ENCODE measurements at places on chromosomes 6 and 20.
A peak's percentile ranks its signal among the peaks of the same experiment; 100 is the strongest.

GRCh38 chr6:356828-357251 is 34.7 kb upstream of the IRF4 start:
- DNase-seq, result peak; percentile 77

DNA sequence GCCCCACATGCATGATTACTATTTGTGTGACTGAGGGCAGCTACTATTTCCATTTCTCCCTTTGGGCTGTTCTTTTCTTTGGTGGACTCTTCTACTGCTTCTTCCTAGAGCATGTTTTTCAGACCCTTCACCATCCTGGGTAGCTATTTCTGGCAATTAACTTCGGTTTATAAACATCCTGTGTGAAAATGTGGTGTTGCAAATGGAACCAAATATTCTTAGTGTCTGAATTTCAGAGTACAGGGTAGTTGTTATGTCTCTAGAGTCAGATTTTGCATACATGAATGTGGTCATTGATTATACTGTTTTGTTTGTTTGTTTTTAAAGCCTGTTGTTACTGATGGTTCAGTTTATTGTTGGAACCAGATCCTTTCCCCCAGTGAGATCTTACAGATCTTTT is 49.7 kb downstream of the PROKR2 start:
- DNase-seq, result no peak

DNA sequence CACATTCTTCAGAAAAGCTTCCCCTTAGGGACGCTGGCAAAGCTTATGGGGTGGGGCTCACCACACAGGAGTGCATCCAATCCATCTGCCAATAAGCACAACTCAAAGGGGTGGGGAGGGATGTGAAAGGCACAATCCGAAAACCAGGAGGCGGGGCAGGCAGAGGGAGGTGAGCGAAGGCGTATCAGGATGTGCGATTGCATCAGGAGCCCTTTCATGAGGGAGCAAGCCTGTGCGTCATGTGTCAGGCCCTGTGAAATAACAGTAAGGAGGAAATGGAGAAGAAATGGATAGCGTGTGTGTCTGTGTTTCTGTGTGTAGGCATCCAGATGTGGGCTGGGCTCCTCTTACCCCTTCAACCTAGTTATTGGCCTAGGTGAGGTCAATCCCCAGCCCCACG is 382.4 kb upstream of the CDH4 start:
- DNase-seq, result no peak

GRCh38 chr20:39282619-39283092 is 320.5 kb downstream of the DHX35 start:
- DNase-seq, result no peak

DNA sequence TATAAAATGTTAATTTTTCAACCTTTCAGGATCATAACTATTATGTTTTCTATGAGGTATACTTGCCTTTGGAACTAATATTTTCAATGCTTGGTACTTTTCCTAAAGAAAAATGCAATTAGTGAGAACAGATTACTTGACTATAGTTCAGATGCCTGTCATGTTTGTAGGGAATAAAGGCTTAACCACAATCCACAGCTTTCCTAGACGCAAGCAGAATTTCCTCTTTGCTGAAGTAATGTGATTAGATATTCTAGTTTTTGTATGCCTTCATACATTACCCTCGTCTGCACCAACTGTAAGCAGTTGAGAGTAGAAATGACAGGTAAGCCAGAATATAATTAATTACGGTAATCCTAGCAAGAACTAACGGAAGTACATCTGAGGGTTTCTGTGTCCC is 581.4 kb upstream of the MMS22L start:
- no peak for DNase-seq

- peak; percentile 69 for DNase-seq
Measured at GRCh38 chr6:166169549-166170421, 2.1 kb upstream of the TBXT start.

DNA sequence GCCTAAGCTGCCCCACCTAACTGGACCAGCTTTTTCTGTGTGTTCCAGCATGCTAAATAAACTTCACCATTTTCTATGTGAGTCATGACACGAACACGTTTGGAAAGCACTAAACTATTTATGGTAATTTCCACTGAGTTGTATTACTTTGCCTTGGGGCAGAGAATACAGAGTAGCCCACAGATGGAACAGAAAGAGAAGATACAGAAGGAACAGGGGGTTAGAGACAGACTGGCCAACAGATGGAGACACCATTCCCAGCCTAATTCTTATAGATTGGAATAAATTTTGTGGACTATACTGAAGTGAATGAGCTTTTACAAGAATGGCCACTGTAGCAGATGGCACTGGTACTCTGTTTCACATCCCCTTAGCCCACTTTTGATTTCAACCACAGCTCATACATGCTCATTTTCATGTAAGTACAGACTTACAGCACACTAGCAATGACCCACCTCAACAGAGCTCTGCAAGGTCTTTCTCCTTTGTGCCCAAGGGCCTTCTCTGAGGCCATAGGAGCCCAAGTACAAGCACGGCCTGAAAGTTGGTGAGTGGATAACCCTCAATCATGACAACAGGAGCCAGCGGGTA is 13.1 kb upstream of the NT5DC1 start:
- DNase-seq, result no peak

- DNase-seq, result no peak
Measured at GRCh38 chr20:36109251-36109947, 45.1 kb upstream of the EPB41L1 start.

DNA sequence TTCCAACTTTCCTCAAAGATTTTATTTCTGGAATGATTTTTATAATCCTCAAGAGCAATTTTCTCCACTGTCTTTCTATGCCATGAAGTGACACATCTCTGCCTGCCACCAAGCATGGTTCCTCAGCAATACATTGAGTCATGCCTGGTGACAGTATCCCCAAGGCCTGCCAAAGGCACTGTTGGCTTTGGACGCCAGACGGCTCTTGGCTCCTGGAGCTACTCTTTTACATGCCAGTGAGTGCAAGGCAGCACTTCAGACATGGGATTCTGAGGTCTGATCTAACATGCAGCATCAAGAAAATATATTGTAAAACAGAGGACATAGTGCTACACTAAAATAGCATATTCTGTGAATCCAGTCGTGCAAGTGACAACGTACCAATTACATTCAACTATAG is 20.1 kb upstream of the PLEKHG1 start:
- no peak for DNase-seq

GRCh38 chr6:21873562-21873961 is 280.0 kb downstream of the SOX4 start:
- DNase-seq, result no peak

DNA sequence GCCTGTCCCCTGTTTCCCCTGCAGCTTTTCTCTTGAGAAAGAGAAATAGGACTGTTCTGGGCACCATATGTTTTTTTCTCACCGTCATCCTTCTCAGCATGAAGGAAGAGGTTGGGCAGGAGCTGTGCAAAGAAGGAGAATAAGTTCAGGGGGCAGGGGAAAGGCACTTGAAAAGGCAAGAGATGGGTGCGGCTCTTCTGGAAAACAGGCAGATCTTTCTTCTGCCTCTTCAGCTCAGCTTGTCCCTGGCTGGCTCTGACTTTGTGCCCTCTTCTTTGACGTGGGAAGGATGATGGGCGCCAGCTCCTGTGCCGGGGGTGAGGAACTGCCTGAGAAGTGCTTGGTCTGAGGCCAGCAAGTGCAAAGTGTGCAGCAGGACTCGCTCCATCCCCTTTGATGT is 206.5 kb downstream of the DOK5 start:
- DNase-seq, result no peak

DNA sequence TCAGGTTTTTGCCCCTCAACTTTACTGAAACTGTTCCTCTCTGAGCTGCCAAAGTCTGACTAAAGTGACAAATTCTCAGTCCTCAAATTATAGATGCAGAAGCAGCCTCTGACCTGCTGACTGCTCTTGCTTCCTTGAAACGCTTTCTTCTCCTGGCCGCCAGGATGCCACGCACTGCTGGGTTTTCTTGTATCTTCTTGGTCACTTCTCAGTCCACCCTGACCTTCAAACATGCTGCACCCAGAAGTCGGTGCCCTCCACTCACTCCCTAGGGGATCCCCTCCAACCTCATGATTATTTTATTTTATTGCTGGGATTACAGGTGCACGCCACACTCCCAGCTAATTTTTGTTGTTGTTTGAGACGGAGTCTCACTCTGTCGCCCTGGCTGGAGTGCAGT is 24.7 kb downstream of the SYNJ2 start:
- DNase-seq, result no peak

- no peak for DNase-seq
Measured at GRCh38 chr20:9021216-9021615, 47.7 kb upstream of the PLCB4 start.

DNA sequence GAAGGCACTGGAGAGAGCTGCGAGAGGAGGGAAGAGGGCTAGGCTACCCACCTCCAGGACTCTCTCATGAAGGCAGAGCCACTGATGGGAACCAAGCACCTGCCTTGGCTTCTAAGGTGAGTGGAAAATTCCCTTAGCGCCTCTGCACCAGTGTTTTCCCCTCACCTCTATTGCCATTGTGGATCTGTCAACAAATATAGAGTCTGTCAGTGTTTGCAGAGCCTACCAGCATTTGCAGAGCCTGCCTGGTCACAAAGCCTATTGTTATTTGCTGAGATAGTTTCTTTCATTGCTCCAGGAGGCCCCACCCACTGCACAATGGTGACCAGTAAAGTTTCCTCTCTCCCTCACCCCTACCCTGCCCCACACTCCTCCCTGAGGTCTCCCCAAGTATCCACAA is 141.9 kb downstream of the MRPL14 start:
- DNase-seq, result no peak

GRCh38 chr6:99609905-99610489 is 3.4 kb downstream of the PRDM13 start:
- no peak for DNase-seq

- DNase-seq, result no peak
Measured at GRCh38 chr6:143549221-143549948, 37.9 kb upstream of the FUCA2 start.

DNA sequence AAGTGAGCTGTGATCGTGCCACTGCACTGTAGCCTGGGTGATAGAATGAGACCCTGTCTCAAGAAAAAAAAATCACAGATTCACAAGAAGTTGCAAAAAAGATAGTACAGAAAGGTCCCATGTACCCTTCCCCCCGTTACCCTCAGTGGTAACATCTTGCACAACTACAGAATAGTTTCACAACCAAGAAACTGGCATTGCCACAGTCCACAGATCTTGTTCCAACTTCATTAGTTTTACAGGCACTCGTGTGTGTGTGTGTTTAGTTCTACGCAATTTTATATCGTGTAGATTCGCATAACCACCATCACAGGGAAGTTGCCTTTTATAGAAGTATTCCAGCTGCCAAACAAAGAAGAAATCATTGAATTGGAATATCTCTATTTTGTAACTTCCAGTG is 19.1 kb downstream of the SPATA2 start:
- no peak for DNase-seq

DNA sequence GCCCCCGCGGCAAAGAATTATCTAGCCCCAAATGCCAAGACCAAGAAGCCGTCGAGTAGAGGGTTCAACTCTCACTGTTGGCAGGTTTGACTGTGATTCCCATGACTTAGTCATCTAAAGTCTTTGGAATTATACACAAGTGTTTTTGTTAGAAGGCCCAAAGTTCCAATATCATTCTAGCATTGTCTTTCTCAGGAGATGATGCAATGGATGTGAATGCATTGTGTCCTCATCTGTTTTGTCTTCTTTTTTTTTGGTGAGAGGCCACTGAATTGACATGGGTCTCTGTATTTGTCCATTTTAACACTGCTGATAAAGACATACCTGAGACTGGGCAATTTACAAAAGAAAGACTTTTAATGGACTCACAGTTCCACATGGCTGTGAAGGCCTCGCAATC is 290.5 kb upstream of the ZFP64 start:
- no peak for DNase-seq

DNA sequence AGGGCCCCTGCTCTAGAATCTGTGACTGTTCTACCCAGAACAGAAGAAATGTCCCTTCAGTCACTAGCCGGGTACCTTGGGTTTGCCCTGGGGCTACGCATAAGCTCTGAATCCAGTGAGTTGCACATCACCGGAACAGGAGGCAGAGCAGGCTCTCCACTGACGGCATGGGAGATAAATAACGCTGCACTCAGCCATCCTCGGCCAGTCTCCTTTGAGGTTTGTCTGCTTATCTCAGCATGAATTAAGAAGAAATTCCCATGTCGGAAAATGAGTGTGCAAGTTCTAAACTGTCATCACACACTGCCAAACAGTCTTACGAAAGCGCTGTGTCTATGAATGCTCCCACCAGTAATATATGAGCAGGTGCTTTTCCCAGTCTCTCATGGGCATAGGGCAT is 90.8 kb downstream of the FAM50B start:
- DNase-seq, result no peak

DNA sequence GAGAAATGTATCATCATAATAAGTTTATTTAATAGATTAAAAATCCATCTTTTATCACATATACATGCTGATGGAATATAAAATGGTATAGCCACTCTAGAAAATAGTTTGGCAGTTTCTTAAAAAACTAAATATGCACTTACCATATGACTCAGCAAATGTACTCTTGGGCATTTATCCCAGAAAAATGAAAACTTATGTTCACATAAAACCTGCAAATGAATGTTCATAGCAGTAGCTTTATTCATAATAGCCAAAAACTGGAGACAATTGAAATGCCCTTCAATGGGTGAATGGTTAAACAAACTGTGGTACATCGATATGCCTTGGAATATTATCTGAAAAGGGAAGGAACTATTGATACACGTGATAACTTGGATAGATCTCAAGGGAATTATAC is 6.4 kb upstream of the NCOA7 start:
- no peak for DNase-seq

DNA sequence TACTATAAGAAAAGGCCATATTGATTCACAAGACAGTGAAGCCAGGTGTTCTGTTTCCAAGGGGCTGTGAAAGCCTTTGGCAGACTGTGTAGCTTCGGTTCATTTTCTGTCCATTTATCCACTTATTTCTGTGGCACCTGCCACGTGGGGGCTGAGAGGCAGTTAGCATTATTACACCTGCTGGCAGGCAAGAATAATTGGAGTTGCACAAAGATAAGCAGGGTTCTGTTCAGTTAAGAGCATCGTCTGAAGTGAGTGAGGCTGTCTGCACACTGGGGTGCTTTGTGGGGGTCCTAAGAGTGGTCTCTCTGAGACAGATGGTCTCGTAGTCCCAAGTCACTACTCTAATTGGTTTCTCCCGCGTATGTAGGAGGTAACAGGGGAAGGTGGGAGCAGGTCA is 60.6 kb upstream of the CCN6 start:
- no peak for DNase-seq

DNA sequence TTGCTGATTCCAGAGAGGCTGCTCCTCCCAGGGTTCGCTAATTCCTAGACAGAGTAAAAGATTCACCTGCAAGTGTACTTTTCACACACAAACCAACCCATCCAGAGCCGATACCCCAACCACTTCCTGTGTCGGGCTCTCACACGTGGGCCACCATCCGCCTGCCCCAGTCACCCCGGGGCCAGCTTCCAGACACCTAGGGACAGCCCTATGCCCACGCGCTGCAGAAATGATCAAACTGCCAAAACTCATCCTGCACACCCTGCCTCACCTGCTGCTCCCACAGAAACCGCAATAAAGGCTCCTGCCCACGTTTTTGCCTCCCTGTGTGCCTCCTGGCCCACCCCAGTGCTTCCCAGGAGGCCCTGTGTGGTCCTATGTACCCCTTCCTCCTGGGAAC is 59.5 kb downstream of the PSMG4 start:
- DNase-seq, result no peak

- DNase-seq, result no peak
Measured at GRCh38 chr6:21527731-21528130, 65.8 kb upstream of the SOX4 start.

- no peak for DNase-seq
Measured at GRCh38 chr6:167113047-167113754, 9.7 kb upstream of the CCR6 start.

- no peak for DNase-seq
Measured at GRCh38 chr6:6910734-6911295, 196.9 kb upstream of the RREB1 start.

Data from kidney (tissue), 22 donors.